ENCODE measurements at places on chromosomes 11 and 22.

GRCh38 chr11:111520560-111520959, 6.0 kb downstream of the HOATZ start:
- DNase-seq, result no peak

GRCh38 chr11:68969386-68969785, 11.4 kb downstream of the MRGPRD start:
- DNase-seq, result no peak

GRCh38 chr22:35314161-35314942, 14.7 kb downstream of the TOM1 start:
- DNase-seq, result no peak

DNA sequence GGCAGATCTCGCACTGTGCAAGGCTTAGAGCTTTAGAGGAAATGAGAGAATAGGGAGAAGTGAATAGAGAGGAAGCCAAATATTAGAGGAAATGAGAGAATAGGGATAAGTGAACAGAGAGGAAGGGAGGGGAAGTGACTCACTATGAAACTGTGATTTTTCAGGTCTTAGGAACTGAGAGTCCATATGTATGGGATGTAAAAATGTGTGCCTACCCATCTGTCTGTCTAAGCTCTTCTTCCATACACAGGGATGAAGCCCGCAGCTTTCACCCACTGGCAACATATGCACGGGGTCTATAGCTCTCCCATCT, 6.4 kb upstream of the CCDC86 start:
- DNase-seq, result no peak

GRCh38 chr22:46582281-46582933, 37.8 kb upstream of the GRAMD4 start:
- no peak for DNase-seq

- no peak for DNase-seq
Observed at GRCh38 chr22:39457556-39458443, 988 bp downstream of the MGAT3 start.

- DNase-seq, result no peak
Observed at GRCh38 chr11:55707029-55707428, 45.0 kb downstream of the OR4C6 start.

DNA sequence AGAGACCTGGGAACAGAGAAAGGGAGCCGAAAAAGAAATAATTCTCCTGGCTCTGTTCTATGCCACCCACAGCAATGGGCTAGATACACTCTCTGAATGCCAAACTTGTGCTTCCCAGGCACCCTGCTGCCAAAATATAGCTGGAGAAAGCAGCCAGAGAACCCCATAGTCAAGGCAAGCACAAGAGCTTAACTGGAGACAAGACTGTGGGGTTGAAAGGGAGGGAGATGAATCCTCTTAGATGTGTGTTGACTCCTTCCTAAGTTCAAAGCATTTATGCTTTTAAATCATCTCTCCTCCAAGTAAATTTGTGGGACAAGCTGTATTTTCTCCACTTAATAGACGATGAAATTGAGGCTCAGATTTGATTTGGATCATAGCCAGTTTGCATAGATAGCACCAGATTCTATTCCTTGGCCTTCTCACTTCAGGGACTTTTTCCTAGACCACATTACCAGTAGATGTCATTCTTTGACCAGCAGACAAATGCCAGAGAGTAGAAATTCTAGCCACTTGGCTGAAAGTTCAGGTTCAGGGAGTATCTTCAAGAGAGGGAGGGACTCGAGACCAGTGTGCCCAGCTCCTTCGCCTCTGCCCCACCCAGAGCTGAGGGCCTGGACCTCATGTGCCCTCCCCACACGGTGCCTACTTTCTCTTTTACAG, 16.5 kb upstream of the ETS1 start:
- DNase-seq, result no peak

DNA sequence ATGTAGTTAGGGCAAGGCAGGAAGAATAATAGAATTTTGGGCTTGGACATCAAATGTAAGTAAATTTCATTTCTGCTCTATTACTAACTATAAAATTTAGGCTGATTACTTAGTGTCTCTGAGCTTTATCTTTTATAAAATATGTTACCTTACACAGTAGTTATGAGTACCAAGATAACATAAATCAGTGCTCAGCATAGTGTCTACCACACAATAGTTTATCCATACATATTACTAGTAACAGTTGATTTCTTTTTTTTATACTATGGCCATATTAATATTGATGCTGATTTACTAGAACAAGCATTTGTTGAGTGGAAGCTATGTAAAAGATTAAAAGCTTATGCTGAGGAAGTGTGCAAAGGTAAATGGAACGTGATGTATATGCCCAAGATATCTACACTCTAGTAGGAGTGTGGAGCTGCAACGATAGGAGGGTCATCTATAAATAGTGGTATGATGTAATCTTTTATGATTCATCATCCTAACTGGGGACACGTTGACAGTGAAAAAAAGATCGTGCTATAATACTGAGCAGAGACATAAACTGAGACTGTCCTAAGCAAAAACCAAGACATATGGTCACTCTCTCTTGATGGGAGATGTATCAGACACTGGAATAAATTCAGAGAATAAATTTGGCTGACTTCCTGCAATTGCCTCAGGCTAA, 8.7 kb upstream of the SLC5A12 start:
- DNase-seq, result no peak

DNA sequence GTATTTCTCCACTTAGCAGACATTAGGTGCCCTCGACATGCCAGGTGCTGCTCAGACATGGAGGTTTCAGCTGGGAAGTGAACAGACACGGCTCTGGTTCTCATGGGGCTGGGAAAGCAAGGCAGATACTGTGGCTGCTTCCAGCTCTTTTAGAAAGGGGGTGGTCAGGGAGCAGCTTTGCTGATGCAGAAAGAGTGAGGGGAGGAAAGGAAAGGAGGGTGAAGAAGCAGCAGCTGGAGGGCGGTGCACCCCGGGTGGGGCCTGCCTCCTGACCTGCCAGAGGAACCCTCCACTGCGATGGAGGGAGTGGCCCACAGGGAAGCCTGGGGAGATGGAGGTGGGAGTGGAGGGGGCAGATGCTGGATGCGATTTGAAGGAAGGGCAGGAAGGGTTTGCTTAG, 76.8 kb downstream of the MORC2 start:
- no peak for DNase-seq

- no peak for DNase-seq
Observed at GRCh38 chr22:45602824-45603595, 68.6 kb upstream of the ATXN10 start.

DNA sequence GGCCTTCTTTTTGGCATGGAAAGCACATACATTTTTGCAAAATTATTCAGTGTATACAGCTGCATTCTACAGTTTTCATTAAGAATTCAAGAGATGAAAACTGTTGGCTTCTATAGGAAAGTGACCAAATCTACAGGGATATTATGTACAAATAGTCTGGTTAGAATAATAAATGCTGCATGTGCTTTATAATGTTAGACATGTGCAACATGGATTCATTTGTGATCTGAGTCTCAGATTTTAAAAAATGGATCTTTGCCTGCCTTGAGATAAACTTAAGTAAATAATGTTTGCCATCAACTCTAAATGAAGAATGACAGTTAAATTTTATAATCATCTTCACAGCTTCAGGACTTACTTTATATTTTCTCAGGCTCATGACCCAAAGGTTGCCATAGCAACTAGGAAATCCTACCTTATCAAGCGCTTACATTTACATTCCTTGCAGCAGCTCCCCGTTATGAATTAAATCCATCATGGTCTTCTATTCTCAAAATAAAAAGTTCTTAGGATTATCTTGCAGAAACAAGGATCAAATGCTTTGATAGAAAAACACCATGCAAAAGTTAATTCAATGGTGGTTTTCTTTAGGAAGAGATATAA, 200.2 kb downstream of the CADM1 start:
- DNase-seq, result no peak

DNA sequence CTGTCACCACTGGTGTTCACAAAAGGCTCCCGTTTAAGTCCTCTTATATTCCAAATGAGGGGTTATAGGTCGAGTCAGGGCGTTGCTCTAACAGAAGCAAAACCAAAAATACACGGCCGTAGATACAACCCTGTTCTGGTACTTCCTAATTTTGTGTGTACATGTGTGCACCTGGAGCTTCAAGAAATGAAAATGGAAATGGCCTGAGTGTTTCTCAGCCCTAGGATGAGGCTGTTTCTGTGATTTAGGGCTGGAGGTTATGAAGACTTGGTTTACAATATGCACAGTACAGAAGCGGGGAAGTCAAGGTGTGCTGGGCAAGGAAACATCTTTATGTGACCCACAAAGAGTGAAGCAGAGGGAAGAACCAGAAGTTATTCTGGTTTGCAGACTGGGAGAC, 110.4 kb upstream of the OR4B1 start:
- no peak for DNase-seq

DNA sequence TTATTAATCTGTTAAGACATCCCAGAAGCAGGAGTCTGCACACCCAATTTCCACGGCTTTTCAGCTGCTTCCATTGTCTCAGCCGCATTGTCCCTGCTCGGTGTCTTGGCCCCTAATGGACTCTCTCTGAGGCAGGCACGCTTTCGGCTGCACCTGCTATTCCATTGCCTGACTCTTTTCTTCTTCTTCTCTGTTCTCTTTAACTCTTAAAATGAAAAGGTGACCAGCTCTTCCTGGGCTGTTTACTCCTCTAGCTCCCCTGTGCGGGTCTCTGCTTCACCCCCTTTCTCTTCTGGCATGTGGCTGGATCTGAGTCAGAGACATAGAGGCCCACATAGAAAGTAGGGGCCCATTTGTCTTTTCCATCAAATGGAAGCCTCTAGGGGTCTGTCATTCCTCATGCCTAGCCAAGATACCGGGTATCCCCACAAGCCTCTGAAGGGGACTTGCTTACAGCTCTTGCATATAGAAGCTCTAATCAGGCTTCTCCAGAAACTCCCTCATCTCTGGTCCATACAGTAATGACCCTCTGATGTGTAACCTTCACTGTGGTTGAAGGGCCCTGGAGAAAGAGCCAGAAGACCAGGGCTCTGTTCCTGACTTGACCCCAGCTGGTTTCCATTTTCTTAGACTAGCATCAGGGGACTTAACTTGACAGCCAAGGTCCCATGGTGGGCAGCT, 243.9 kb downstream of the ST3GAL4 start:
- DNase-seq, result no peak

GRCh38 chr11:118289401-118289800, 15.1 kb upstream of the CD3E start:
- DNase-seq, result no peak

DNA sequence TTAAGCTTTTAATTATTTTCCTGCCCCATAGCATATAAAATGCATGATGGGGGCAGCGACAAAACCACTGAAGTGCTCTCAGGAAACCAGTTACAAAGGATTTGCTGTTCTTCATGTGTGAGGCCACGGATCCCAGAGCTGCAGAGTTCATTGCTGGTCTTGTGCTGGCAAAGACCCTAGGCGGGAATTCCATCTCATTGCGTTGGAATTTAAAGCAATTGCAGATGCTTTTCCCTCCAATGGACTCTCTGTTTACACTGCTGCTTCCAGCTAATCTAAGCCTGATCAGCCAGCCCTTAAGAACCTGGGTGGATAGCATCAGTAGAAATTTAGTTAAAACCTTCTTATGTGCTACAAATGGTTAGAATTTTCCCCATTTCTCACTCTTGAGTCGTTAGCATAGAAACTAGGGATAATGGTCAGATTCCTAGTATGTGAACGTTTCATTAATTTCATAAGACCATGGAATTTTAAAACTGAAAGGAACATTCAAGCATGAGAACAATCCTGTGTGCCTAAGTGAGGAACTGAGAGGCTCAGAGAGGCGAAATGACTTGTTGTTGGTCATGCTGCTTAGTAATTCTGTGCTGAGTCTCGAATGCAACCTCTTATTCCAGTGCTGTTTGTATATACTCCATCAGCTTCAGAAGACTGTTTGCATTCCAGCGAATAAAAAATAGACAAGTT, 36.1 kb upstream of the ADSL start:
- no peak for DNase-seq

GRCh38 chr11:62552485-62553079, 6.0 kb upstream of the AHNAK start:
- DNase-seq, result no peak

GRCh38 chr22:44271010-44271500, 41.7 kb downstream of the SHISAL1 start:
- DNase-seq, result no peak

GRCh38 chr11:125207866-125208425, 43.4 kb downstream of the PKNOX2 start:
- DNase-seq, result no peak

DNA sequence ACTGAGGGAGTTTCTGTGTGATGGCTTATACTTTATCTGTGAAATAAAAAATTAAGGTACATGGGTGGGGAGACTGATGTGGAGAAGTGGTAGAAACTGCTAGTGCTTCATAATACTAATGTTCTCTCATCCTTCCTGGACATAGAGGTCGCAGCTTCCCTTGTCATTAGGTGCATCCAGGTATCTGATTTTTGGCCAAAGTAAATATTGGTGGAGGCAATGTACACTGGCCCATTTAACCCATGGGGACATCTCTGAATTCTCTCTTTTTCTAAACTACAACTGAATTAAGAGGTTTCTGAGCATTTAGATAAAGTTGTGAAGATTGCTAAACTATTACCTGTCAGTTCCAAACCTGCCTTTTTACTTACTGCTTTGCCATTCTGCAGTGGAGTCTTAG, 140.9 kb upstream of the CHORDC1 start:
- no peak for DNase-seq

Data from esophagus squamous epithelium (tissue), 5 donors.